Stimulated activated naive CD8-positive, alpha-beta T cell treated with anti-CD3 and anti-CD28 coated beads, Interleukin-15, amount 100 ng/mL, for 72 hours (primary cell): ENCODE measurements at places on chromosomes 6 and 20.

- DNase-seq = peak; percentile 5
Measured at GRCh38 chr20:58719971-58720371, 27.4 kb downstream of the NPEPL1 start.

GRCh38 chr20:39877788-39878187 is 811.2 kb downstream of the MAFB start:
- no peak for DNase-seq

DNA sequence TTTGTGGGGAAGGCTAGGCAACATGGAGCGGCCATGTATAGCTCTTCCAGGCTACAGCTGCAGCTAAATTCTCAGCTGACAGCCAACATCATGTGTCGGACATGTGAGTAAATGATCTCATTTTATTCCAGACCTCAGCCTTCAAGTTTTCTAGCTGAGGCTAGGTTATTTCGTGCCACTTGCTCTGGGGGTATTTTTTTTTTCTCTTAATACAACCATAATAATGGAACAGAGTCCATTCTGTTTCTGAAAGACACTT is 573.5 kb downstream of the CD109 start:
- no peak for DNase-seq

- DNase-seq = no peak
Measured at GRCh38 chr6:165684333-165684732, 21.3 kb upstream of the PDE10A start.

DNA sequence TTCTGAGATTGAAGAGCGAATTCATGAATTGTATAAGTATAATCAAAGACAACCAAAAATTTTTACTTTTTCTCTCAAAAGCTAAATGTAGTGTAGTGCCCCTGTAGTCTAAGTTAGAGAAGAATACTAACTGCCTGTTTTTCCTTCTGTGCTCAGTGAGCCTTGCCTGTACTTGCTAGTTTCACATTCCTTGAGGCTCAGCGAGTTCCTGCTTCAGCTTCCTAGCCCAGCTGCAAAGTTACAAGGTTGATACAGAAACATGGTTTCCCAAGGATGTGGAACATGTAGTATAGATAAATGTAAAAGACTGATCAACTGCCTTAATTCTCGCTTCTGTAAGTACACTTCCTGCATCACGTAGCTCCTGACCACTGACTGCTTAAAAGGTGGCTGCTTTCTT is 33.1 kb upstream of the SEC63 start:
- no peak for DNase-seq

- no peak for DNase-seq
Measured at GRCh38 chr6:23268348-23268747, 699.0 kb downstream of the HDGFL1 start.

DNA sequence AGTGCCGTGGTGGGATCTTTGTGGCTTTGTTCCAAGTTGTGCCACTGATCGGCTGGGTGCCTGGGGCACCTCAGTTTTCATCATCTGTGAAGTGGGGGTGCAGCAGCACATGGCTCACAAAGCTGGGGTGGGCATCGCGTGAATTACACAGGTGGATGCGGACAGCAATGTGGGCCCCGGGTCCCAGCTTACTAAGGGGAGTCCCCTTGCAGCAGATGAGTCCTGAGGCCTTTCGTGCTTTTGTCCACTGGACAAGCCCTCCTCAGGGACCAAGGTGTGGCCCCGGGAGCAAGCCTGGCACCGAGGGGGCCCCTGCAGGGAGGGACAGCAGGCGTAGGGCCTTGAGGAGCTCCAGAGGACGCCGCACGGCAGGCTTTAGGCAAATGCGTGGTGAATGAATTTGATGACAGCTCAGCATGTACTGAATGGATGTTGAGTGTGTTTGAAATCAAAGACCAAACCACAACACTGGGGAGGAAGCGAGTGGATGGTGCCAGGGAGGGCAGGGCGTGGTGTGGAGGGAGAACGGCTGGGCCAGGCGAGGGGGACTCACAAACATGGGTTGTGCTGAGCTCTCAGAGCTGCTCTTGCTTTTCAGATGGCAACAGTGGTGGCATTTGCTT is 53.2 kb downstream of the IRF4 start:
- DNase-seq = peak; percentile 60

DNA sequence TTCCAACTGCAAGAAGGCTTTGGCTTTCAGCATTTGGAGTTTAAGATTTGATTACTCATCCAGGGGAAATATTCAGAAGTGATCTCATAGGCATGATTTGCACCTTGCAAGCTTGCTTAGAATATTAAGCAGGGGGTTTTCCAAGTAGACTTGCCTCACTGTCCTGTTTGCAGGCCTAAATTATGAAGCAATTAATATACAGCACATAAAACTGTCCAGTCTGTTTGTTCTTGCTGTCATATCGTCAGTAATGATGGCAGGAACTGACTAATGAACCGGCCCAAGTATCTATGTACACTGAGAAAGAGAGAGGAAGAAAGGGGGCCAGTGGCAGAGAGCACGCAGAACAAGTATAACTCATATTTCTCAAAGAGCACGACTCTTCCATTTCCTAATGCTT is 212.5 kb upstream of the SUPT3H start:
- DNase-seq = no peak

GRCh38 chr6:40170856-40171255 is 236.6 kb upstream of the MOCS1 start:
- DNase-seq = no peak

GRCh38 chr6:158327211-158327610 is 14.9 kb downstream of the TULP4 start:
- no peak for DNase-seq

- no peak for DNase-seq
Measured at GRCh38 chr20:58571693-58572427, 56.7 kb upstream of the APCDD1L start.

DNA sequence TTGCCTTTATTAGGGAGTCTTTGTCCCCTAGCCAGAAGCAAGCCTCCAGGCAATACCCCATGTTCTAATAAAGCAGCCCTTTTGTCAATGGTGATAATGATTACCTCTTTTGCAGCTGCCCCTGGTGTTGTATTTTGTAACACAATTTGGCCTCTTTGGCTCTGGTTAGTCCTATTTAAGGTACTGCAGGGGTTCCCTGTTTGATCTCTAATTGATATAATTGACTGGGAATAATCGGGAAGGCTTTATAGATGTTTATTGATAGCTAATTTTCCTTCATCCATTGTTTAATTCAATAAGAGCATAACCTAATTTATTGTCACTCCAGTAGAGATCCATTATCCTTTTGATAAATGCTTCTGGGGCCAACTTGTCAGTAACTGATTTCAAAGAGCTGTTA is 537.2 kb downstream of the PKHD1 start:
- no peak for DNase-seq

DNA sequence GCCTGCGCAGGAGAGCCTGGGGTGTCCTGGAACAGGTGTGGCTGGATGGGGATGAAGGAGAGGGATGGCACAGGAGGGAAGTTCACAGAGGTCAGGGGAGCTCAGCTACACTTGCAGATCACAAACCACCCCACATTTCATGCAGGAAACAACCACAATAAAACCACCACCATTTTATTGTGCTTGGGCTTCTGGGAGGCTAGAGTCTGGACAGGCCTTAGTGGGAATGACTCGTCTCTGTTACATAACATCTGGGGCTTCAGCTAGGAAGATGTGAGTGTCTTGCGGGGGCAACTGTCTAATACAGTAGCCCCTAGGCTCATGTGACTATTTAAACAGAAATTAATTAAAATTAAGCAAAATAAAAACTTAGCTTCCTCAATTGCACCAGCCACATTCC is 33.4 kb downstream of the SNX5 start:
- no peak for DNase-seq

DNA sequence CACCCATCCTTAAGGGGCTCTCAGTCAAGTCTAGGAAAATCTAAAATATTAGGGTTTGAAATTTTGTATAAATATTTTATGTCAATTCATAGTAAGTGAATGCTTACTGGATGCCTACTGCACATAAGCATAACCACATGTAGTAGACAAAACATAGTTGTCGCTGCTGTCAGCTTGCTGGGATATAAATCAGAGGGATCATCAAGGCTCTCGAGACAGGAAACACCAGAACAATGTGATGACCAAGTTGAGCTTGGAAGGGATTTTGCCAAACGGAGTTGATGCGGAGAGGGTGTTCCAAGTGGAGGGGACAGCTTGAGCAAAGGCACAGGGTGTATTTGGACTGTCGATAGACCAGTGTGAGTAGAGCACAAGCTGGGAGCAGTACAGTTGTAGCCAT is 105.8 kb upstream of the SUPT3H start:
- no peak for DNase-seq

DNA sequence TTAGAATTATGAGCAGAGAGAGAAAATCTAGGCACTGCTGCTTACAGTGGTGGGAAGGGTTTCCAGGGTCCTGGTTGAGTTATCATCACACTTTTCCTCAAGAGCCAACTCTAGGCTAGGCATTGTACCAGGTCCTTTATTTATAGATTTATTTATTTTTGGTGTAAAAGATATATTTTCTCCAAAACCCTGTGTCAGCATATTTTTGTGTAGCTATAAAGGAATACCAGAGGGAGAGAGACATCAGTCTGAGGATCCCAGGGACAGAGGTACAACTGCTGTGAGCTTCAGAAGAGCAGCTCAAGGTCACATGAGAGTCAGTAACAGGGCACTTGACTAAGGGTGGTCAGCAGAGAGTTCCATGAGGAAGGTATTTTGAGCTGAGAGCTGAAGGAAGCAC is 159.7 kb downstream of the SLC35B3 start:
- no peak for DNase-seq

DNA sequence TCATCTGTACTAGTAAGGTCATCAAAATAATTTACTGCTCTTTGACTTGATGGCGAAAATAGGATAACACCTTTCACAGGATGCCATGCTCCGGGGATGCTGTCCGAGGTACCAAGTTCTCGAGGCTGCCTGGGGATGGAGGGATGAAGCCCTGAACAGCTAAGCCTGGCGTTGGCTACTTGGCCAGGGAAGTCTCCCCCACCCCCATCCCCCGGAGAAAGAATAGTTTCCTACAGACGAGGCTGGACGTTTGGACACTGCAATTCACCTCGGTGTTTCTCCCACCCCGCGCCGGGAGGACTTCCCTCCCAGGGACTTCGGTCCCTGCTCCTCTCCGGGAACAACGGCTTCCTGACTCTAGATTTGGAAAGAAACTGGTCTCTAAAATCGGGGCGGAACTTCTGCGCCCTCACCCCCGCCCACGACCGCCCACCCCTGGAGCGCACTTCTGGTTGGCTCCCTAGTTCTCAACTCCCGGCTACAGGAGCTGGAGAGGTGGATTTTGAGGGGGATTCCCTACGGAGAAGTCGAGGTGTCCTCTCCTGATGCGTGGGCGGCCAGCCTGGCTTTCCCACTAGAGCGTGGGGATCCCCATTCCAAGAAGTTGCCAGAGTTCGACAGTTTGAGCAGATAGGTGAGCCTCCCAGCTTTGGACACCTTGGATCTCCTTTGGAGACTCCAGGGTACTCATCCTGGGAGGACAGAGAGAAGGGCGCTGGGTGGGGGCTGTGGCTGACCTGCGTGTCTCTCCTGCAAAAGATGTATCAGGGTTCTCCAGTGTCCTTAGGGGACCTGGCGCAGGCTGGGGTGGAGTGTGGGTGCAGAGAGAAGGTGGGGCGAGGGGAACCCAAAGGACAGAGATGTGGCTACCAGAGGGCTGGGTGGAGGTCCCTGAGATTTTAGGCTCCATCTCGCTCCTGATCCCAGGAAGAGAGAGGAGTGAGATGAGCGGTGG is 1.1 kb downstream of the PCSK2 start:
- no peak for DNase-seq

GRCh38 chr6:170035044-170035443 is 255.8 kb downstream of the DLL1 start:
- DNase-seq = no peak

DNA sequence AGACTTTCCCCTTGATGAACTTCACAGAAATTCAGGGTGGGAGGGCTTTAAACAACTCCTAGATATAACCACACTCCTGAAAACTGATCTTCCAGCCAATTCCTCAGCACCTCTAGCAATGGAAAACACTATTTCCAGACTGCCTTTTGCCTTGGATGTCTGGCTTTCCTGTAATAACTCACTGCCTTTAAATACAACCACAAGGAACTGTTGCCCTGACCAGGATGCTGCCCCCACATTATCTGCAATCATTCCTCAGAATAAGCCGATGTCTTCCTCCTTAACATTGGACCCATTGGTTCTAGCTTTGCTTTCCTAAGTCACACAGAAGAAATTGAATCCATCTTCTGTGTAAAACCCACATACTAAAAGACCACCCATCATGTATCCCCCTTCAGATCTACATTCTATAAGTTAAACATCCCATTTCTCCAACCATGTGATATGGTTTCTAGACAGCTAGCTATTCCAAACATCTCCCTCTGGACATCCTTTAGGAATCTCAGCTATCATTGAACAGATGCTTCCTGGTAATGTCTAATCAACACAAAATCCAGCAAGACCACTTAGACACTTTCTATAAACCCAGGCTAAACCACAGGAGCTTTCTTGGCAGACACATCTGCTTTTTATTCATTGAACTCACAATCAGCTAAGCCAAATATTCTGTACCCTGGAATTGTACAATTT is 95.9 kb upstream of the KCNQ5 start:
- DNase-seq = no peak

- no peak for DNase-seq
Measured at GRCh38 chr20:61761453-61762166, 304.1 kb downstream of the TAF4 start.

DNA sequence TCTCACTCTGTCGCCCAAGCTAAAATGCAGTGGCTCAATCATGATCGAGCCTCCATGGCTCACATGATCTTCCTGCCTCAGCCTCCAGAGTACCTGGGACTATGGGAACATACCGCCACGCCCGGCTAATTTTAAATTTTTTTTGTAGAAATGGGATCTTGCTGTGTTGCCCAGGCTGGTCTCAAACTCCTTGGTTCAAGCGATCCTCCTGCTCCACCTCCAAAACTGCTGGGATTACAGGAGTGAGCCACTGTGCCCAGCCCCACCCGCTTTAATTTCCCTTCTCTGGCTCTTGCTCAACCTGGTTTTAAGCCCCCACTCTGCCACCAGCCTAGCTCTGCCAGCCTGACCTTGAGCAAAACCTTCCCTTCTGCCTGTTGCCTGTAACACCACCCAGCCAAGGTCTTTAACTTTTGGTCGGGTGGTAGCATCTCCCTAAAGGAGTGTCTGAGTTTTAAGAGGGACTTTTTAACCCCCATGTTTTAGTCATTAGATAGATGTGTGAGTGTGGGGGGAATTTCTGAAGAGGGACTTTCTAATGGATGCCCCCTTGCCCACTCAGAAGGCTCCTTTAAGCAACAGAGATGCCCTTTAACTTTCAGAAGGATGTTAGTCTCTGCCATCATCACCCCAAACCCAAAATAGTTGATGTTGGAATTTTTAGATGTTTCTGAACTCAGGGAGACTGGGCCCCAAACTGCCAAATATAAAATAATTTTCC is 71.8 kb upstream of the FOXP4 start:
- no peak for DNase-seq

- no peak for DNase-seq
Measured at GRCh38 chr6:145257704-145258103, 477.6 kb downstream of the EPM2A start.

DNA sequence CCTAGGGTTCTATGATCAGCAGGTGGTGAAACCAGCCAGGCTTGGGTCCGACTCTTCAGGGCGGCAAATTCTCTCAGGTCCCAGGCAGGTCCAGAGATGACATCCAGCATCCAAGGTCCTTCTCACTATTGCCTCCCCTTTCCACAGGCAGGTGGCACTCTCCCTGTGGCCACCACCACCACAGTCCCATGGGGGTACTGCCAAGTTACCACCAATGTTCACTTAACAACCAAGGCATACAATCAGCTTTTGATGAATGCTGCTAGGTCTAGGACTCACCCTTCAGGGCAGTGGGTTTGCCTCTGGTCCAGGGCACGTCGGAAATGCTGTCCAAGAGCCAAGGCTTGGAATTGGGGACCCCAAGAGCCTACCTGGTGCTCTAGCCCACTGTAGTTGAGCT is 40.4 kb upstream of the UTRN start:
- DNase-seq = no peak
